Inflammatory macrophage treated with lipopolysaccharide for 1 hour (primary cell): ENCODE measurements at places on chromosomes 2 and 18.
A peak's percentile ranks its signal among the peaks of the same experiment; 100 is the strongest.

- DNase-seq: peak; percentile 12
These were observed 240.2 kb upstream of the TANK start for GRCh38 chr2:160920061-160920460.

- DNase-seq: peak; percentile 45
These were observed 572 bp downstream of the RPS27A start for GRCh38 chr2:55232863-55233657.

- DNase-seq: no peak
These were observed 131.3 kb downstream of the LPIN1 start for GRCh38 chr2:11877764-11878163.

DNA sequence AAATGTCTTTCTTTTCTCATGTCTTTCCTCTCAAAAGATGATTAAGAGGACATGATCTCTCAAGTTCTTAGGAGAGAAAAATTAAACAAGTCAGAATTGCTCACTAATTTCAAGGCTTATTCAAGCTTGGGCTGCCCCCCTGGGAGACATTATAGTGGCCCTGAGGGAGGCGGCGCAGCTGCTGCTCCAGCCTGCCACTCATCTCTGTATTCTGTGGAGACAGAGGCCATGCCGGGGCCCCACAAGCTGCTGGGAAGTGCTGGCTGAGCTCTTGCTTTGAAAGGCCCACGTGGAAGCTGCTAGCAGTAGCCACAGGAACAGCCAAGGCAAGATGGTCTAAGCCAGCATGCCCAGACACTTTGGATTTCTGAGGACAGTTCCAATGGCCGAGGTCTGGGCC lies 267.4 kb downstream of the LNPK start:
- DNase-seq: no peak

GRCh38 chr2:127514485-127514884 lies 11.8 kb downstream of the IWS1 start:
- no peak for DNase-seq

DNA sequence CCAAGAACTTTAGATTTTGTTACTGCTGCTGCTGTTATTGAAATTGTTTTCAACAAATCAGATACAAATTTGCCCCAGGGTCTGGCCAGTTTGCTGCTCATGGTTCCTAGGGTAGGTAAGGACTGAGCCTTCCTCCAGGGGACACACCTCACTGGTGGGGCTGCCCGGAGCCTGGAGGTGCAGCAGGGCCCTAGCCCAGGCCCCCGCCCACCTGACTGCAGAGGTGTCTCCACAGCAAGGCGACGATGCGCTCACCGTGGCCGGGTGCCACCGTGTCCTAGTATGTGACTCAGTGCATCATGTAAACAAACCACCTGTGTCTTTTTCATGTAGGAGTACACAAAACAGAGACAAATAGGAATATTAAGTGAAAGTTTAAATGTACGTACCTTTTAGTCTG lies 153.5 kb upstream of the TPO start:
- DNase-seq: no peak

DNA sequence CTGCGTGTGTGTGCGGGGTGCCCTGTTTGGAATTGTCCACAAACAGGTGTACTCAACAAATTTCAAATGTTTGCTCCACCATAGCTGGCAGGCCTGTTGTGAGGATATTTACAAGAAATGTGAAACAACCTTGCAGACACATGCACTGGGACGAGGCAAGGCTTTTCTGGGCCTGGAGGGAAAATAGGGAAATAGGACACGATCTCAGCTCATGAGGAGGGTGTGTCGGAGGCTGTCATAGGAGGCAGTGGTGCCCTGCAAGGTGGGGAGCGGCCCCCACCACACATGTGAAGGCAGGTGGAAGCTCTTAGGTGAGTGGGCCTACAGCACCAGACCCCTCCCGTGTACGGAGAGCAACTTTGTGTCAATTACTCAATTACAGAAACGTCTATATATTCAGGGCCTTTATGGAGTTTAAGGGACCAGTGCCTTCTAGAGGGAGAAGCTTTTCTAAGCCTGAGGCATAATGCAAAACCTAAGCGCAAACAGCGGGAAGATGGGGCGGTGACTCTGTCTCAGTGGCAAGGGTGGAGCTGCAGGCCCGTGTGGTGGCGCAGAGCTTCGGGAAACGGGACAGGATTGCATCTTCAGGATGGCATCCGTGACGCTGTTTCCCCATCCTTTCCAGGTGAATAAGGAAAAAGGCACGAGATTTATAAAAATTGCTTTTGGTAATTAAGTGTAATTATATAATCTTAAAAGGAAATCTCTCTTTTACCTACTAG lies 48.0 kb downstream of the RNF144A start:
- DNase-seq: no peak

GRCh38 chr18:40524881-40525280 lies 1430.2 kb upstream of the PIK3C3 start:
- no peak for DNase-seq

GRCh38 chr2:241421330-241421729 lies 65.2 kb downstream of the FARP2 start:
- no peak for DNase-seq

DNA sequence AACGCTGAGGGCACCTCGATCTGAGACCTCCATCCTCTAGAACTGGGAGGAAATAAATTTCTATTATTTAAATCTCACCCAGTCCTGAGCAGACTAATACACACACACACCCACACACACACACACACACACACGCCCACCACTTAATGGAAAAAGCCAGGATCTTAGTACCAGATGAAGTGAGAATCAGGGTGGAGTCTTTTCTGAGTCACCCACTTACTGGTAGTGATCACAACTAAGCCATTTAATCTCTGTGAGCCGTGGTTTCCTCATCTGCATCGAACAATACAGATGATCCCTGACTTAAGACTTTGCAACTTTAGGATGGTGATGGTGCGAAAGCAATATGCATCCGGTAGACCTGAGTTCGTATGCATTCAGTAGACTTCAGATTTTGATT lies 18.6 kb downstream of the THNSL2 start:
- no peak for DNase-seq

DNA sequence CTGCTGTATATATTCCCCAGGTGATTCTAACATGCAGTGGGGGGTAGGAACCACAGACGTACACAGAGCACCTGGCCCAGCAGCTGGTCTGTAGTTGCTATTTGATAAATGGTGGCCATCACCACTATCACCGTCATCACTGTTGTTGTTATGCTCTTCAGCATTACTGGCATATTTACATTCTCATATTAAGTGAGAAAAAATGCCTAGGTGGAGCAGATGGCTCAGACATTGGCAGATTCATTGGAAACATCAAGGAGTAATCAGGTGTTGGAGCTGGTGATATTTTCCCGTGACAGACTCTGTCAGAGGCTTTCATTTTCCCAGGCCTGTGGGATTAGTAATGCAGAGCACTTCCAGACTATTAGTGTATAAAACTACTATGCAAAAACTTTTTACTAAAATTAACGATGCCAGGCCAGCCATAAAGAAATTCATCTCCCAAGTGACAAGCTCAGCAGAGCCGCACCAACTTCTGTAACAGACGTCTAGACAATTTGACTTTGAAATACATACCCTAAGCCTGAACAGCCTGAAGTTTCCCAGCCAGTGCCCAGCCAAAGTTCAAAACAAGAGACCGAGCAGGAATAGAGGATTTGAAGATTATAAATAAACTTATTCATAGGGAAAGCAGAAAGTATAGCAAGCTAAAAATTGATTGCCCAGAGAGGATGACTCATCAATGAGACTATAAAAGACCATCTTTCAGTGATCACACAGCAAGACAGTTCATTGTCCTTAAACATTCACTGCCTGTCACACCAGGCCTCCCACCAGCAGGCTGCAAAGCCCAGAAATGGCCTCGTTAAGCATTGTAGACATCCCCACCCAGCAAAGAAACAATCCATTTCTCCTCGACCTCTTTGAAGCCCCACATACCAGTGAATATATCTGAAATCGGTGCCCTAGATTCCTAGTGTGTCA lies 247.4 kb upstream of the CHAC2 start:
- DNase-seq: no peak

- DNase-seq: peak; percentile 77
These were observed 33.7 kb downstream of the FASTKD2 start for GRCh38 chr2:206799083-206799482.

- peak; percentile 59 for DNase-seq
These were observed 16.6 kb downstream of the SERPINB13 start for GRCh38 chr18:63603772-63604171.

- DNase-seq: no peak
These were observed 163.8 kb downstream of the ETAA1 start for GRCh38 chr2:67560771-67561456.

GRCh38 chr2:95025406-95026319 lies at the start of gene MAL:
TSS of gene MAL (plus strand) at chr2:95025708. CDS start at chr2:95025793, 85 bp downstream.
- DNase-seq: no peak

- no peak for DNase-seq
These were observed 281.0 kb downstream of the PRKCE start for GRCh38 chr2:45932278-45932975.

DNA sequence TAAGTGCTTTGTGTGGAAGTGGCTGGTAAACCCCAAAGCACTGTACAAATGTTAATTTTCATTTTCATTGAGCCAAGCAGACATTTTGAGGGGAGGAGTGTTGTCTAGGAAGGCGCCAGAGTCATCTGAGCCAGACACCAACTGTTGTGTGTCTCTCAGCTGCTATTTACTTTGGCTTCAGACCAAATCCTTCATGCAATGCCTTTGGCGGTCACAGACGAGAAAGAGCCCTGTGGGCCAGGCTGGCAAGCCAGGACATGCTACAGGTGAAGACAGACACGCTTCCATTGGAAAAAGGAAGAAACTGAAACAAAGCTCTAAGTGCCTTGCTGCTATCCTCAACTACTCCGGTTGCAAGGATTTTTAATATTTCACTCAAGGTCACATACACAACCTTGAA lies 115.4 kb upstream of the CDC42EP3 start:
- no peak for DNase-seq

DNA sequence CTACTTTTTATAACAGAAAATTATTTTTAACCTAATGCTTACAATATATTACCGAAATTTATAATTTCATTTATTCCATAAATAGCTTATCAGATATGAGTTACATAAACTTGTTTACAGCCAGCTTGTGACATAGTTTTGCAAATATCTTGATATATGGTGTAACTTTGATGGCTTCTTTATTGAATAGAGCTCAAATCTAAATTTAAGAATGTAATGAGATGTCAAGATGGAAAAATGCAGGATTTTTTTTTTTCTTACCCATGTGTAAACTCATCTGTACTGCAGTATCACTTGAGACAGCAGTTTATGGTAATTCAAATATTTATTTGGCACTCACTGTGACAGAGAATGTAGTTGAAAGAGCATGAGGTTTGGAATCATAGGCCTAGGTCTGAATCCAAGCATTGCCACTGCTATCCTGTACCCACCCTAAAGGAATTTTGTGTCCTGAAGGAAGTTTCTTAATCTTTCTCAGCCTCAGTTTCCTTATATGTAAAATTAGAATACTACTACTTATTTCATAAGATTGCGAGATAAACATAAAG lies 3.8 kb downstream of the CREB1 start:
- DNase-seq: no peak

DNA sequence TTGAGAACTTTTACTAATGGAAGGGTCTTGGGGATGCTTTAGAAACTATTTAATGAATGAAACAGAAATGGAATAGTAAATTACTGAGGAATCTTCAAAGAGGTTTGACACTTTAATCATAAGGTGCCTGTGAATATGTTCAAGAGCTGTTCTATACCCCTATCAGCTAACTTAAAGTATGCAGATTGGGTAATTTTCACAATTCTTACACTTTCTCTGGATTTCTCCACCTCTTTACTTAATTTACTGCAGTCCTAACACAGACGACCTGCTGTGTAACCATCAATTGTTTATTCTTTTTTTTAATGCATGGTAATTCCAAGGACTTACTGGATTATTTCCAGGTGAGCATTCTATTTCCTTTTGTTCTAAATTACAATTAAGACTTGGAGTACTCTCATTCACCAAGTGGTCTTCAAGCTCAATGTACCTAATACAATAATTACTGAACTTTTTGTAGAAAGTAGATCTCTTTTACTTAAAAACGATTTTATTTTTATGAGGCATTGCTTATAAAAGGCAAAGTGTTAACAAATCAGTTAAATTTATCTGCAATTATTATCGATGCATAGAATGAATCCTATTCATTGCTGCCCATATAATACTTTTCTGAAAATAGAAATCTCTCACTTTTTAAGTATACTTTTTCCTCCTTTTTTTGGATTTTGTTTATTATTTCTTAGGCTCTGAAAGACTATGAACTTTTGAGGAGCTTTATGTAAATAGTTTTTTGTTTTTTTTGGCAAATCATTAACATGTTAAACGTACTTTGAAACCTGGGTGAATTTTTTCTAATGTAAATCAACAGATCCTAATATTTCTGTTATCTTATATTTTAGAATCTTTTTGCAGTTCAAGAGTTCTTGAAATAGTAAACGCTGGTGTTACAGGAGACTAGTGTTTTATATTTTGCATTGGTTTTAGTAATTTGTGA lies 5.5 kb downstream of the VSNL1 start:
- DNase-seq: no peak

DNA sequence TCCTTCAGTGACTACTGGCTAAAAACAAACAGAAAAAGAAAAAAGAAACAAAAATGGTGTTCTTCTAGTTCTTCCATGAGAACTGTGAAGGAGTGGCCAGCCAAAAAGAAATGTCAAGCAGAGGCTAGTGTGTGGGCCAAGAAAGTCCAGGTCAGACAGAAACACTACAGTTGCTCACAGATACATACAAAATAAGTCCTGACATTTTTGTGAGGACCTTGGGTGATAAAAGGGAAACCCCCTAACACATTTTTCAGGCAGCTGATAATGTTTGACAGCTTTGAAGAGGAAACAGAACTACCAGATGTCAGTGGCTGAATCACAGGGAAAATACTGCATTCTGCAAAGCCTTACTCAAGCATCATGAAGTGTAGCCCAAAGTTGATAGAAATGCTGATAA lies 28.1 kb downstream of the ARHGAP25 start:
- peak; percentile 93 for DNase-seq
